Dorsolateral prefrontal cortex (tissue), 122 donors: ENCODE measurements at places on chromosomes 2 and 18. TPM values are rescaled to one million over a fixed set of nuclear protein-coding genes. Genes with fewer than 3 reads are reported as not detected.

The VWA3B gene
- 1.6 TPM for total RNA-seq

The ACTR2 gene
- 232 TPM for total RNA-seq

The IL1R2 gene
- 0.43 TPM for total RNA-seq

The ZSWIM2 gene
- not detected for total RNA-seq

The GPC1 gene
- 96.1 TPM for total RNA-seq

The CCL20 gene
- total RNA-seq: not detected

The NRP2 gene
- total RNA-seq: 33.2 TPM

The ASPRV1 gene
- total RNA-seq: 8.9 TPM

The PFN4 gene
- 0.91 TPM for total RNA-seq

The CRIM1 gene
- total RNA-seq: 62.8 TPM
